Activated CD4-positive, alpha-beta T cell treated with anti-CD3 and anti-CD28 coated beads, Interleukin-2, amount 10 ng/mL, durations not matched to agents 7 days and 5 days (primary cell): ENCODE measurements at places on chromosomes 12 and 14.
A peak's percentile ranks its signal among the peaks of the same experiment; 100 is the strongest.

DNA sequence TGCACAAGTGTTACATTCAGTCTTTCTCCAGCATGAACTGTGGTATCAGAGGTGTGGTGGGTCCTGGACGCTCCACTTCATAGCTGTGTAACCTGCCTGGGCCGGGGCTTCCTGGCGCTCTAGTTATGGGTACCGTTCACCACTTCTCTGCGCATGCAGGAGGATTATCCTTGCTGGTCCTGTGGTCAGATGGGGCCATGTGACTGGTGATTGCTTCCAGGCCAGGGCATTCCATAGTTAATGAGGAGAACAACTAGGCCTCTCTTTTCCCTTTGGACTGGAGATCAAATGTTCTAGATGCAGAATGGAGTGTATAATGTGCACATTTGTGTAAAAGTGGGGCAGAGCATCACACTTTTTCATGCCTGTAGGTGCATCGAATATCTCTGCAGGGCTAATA is 444.0 kb downstream of the AACS start:
- DNase-seq, result no peak

DNA sequence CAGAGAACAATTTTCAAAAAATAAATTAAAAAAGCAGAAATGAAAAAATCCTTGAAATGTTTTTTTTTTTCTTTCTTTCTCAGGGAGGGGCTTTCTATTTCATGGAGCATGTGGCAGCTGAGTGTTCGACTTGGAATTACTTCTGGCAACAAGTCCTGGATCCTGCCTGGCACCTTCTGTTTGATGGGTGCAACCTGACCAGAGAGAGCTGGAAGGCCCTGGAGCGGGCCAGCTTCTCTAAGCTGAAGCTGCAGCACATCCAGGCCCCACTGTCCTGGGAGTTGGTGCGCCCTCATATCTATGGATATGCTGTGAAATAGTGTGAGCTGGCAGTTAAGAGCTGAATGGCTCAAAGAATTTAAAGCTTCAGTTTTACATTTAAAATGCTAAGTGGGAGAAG is 22.5 kb upstream of the HIGD1C start:
- no peak for DNase-seq

DNA sequence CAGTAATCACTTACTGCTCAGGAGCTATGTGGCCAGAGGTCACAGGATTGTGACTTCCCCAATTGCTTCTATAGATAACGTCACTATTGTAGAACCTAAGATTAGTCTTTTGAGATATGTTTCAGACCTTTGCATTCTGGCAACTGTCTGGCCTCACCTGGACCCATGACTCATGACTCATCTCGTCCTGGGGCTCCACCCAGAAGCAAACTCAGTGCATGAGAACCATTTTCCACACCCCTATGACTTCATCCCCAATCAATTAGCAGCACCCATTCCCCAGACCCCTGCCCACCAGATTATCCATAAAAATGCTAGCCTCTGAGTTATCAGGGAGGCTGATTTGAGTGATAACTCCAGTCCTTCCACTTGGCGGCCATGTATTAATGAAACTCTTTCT is 186.9 kb downstream of the EMP1 start:
- DNase-seq, result no peak

DNA sequence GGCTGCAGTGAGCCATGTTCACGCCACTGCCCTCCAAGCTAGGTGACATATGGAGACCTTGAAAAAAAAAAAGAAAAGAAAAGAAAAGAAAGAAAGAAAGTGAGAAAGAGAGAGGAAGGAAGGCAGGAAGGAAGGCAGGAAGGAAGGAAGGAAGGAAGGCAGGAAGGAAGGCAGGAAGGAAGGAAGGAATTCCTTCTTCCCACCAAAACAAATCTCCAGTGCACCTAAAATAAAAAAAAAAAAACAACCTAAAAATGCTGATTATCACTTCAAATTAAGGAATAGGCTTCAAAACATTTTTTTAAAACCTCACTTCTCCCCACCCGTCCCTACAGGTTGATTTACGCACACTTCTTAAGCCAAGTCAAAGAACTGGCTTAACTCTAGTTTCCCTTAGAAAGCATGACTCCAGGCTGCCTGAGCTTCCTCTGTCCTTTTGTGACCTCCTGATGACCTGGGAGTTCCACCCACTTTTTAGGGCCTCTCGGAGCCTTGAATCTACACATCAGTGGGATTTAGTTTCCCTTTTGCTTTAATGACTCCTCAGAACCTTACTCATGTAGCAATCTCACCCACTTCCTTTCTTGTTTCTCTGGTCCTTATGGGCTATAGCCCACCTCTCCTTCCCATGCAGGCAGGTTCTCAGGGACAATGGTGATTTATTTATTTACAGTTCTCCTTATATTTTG is 18.6 kb downstream of the DUSP6 start:
- DNase-seq, result peak; percentile 55

DNA sequence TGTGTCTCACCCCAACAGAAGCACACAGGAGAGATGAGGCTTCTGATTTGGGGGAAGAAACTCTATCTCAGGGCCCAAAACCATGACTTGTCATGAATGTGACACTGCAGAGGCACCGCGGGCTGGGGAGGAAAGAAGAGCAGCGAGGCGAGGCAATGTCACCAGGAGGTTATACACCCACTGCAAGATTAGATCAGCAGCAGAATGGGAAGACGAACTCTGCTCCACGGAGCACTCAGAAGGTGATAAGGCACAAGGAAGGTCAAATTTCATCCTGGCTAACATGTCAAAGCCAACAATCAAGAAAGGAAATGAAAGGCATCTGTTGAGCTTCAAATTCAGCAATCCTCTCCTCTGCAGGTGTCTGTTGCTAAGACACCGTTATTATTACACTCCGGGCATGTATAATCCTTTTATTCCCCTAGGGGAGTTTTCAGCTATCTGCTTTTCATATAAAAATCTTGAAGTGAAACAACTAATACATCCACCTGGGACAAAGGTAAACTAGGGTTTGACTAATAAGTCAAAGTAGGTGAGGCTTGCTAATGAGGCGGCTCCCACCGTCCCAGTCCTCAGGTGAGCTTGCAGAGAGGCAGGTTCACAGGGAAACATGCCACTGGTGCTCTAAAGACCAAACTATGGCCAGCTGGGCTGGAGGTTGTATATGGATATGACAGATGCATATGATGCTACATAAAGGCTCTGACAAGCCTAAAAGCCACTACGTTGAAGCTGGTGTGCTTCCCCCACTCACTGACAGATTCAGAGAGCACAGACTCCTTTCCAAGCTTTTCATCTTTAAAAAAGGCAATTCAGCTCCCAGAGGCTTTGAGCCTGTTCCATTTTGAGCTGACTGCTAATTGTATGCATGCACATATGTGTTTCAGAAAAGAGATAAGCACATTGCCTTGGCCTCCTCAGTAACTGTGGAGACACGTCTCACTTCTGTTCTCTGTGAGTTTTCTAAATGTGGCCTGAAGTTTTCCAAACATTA is 221.2 kb downstream of the NELL2 start:
- DNase-seq, result no peak

- no peak for DNase-seq
Measured at GRCh38 chr14:74638966-74639365, 26.9 kb upstream of the LTBP2 start.

DNA sequence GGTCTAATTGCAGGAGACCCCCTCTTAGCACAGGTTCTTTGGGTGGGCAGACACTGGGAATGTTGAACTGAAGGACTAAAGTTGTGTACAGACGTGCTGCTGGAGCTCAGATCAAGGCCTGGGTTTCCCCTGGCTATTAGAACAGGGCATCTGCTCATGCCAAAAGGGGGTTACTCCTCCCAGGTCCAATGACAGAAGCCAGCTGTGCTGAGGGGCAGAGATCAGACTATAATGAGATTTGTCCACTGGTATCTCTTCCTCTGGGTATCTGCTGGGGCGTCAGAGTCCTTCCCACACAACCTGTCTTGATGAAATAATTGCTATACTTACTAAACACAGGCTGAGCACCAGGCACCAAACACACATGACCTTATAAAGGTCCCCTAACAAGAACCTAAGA is 42.6 kb downstream of the LTBP2 start:
- DNase-seq, result no peak

DNA sequence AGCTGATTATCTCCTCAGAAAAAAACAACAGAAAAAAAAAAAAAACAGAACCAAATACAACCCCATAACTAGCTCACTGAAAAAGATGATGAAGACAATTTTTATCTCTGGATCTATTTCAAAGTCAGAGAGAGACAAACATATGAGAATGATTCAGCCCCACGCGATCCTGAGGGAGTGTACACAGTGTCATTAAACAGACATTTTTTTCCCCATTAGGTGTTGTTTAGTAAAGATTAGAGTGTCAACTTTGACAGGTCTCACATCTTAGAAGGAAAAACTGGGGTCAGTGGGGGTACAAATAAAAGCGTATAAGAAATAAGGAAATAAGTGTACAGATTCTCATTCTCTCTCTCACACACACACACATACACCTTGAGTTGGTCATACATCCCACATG is 635.4 kb downstream of the NRXN3 start:
- DNase-seq, result no peak

GRCh38 chr12:39931857-39932256 is 174.0 kb downstream of the SLC2A13 start:
- DNase-seq, result no peak
